ENCODE measurements at places on chromosomes 5 and 9. TPM values are rescaled to one million over a fixed set of nuclear protein-coding genes. Genes with fewer than 3 reads are reported as not detected.
A peak's percentile ranks its signal among the peaks of the same experiment; 100 is the strongest.

- no peaks in the 10 kb centered on the region for H3K36me3 ChIP-seq
- no peaks in the 10 kb centered on the region for H3K27me3 ChIP-seq
- H3K27ac ChIP-seq, result no peak overlapping the region
- no peak for DNase-seq
- no peak overlapping the region for H3K4me3 ChIP-seq
These were observed 26.9 kb downstream of the BICD2 start for GRCh38 chr9:92737611-92738299.

DNA sequence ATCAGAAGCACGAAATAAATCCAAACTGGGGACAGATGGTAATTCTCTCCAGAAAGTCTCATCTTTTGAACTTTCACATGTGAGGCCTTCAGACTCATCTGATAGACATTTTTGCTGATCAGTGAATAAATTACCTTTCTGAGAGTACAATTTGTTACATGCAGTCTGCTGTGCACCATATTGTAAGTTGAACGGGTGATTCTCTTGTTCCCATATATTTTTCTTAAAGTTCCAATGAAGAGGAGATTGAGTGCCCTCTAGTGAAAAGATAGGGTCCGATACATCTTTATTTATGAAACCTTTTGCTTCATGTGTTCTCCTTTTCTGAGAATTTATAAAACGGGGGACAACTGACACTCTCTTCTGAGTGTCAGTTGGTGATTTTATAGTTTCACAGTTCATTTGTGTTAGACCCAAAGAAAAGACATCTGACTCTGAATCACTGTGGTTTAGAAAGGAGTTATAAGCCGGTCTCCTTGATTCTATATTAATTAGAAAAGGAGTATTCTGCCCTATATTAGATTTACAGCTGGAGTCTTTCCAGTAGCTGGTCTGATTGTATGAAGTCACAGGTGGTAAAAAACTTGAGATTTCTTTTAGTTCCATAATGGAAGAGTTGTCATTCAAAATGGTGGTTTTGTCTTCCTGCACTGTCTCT, 30.4 kb downstream of the GNG10 start:
- no peak overlapping the region for H3K4me3 ChIP-seq
- DNase-seq, result no peak
- H3K27ac ChIP-seq, result no peak overlapping the region
- peaks cover 7% of the 10 kb centered on the region for H3K36me3 ChIP-seq
- H3K4me1 ChIP-seq, result no peaks in the 10 kb centered on the region

- H3K4me1 ChIP-seq, result no peaks in the 10 kb centered on the region
- no peak overlapping the region for H3K4me3 ChIP-seq
- no peak overlapping the region for H3K27ac ChIP-seq
- H3K27me3 ChIP-seq, result no peaks in the 10 kb centered on the region
- peak; percentile 3 for DNase-seq
These were observed 22.6 kb downstream of the PLAC8L1 start for GRCh38 chr5:146082798-146083197.

DNA sequence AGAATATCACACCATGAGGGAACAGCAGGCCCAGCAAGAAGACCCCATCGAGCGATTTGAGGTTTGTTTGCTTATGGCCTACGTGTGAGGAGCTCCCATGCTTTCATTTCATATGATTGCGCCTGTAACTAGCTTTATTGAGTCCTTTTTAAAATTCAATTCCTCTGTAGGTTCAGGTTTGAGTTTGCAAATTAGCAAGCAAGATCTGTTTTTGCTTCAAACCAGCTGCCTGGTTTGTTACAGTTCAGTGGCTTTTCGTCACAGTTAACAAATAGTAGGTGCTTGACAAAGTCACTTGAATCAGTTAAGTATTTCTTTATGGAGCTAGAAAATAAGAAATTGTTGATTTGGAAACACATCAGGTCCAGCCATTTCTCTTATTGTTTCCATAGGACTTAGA, 56.3 kb downstream of the GPR21 start:
- H3K27me3 ChIP-seq, result no peaks in the 10 kb centered on the region
- H3K36me3 ChIP-seq, result peaks cover 76% of the 10 kb centered on the region
- H3K4me3 ChIP-seq, result no peak overlapping the region
- DNase-seq, result no peak
- H3K4me1 ChIP-seq, result peaks cover 8% of the 10 kb centered on the region
- H3K27ac ChIP-seq, result no peak overlapping the region

- H3K27me3 ChIP-seq, result no peaks in the 10 kb centered on the region
- no peaks in the 10 kb centered on the region for H3K36me3 ChIP-seq
- no peak overlapping the region for H3K27ac ChIP-seq
- no peak for DNase-seq
These were observed 156.1 kb downstream of the FGF1 start for GRCh38 chr5:142529626-142530278.

The GLRA1 gene
- not detected for total RNA-seq

The ZNF782 gene
- total RNA-seq, result 6.8 TPM

Data from endodermal cell (in vitro differentiated cells).